CD4-positive, alpha-beta T cell treated with Interleukin-2 at 100 ng/mL for 4 hours (primary cell): ENCODE measurements at places on chromosomes 3 and 15.
A peak's percentile ranks its signal among the peaks of the same experiment; 100 is the strongest.

DNA sequence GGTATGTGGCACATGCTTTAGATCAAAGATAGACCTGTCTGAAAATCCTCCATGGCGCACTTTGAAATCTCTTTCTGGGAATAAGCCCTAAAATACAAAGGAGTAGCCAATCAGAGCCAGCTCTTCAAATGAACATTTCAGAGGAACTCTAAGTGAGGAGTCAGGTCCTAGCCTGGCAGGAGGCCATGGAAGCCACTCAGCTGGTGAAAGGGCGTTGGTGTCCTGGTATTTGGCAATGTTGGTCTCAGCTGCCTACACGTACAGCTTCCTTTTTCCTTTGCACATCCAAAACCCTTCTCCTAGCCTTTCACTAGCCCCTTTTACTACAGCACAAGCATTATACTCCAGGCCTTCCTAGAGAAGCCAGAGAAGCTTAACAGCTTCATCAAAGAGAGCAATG, 5.5 kb downstream of the WDR73 start:
- DNase-seq = no peak

DNA sequence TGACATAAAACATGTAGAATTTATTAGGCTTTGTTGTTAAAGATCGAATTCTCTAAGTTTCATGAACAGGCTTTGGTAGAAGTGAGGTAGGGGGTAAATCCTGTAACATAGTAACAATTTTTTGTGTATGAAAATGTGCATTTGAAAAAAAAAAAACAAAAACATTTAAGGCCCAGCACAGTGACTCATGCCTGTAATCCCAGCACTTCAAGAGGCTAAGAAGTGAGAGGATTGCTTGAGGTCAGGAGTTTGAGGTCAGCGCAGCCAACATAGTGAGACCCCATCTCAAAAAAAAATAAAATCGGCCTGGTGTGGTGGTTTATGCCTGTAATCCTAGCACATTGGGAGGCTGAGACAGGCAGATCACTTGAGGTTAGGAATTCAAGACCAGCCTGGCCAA, 26.8 kb upstream of the PPP4R2 start:
- no peak for DNase-seq

- no peak for DNase-seq
These were observed 1.5 kb downstream of the CIB1 start for GRCh38 chr15:90232196-90232595.

GRCh38 chr15:57509126-57509525, 82.6 kb upstream of the MYZAP start:
- no peak for DNase-seq

DNA sequence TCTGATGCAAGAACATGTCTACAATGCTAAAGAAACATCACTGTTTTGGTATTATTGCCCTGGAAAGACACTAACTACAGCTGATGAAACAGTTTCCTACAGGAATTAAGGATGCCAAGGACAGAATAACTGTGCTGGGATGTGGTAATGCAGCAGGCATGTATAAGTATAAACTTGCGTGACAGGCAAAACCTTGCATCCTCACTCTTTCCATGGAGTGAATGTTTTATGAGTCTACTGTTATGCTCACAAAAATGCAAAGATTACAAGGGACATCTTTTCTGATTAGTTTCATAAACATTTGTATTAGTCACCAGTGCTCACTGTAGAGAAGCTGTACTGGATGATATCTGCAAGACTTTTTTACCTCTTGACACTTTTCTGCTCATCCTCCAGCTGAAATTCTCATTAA, 143.6 kb downstream of the NAALADL2 start:
- DNase-seq = no peak

- DNase-seq = no peak
These were observed 12.1 kb upstream of the STAB1 start for GRCh38 chr3:52483081-52483480.

- DNase-seq = no peak
These were observed 12.1 kb upstream of the SKOR1 start for GRCh38 chr15:67813104-67813634.

DNA sequence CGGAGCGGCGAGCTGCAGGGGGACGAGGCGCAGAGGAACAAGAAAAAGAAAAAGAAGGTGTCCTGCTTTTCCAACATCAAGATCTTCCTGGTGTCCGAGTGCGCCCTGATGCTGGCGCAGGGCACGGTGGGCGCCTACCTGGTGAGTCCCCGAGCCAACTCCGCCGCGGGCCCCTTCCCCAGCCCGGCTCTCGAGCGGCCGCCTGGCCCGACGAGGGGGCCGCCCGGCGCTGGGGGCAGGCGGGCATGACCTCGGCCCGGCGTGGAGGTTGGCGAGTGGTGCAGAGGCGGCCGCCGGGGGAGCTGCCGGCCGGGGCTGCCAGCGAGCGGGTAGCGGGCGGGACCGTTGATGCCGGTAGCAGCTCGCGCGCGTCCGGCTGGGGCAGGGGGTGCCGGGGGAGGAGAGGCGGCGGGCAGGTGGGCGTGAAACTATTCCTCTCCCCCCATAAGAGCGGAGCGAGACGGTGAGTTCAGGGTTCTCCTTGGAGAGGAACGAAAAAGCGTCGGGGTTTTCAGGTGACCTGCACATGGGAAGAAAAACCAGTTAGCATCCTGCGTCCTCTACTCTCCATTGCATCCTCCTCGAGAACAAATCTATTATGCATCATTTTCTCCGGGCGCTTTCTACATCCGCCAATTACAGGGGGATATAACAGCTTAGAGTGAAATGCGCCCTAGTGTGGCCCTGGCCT, 585 bp downstream of the SLCO3A1 start:
- DNase-seq = peak; percentile 34

- no peak for DNase-seq
These were observed 665.0 kb upstream of the CBLB start for GRCh38 chr3:106533788-106534160.

DNA sequence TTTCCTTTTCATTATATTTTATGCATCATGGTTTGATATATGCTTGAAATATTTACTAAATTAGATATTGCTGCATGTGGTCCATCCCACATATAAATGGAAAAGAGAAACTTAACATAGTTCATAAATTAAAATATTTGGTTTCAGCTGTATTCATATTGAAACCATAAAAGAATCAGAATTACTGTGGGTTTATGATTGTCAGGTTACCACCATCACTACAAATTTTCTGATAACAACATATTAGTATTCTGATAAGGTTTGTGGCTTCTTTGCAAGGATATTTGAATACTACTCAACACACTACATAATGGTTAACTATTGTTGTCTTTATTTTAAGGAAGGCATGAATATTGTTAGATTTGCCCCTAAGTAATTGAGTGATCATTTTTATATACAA, 235.5 kb downstream of the UBE2E2 start:
- no peak for DNase-seq

DNA sequence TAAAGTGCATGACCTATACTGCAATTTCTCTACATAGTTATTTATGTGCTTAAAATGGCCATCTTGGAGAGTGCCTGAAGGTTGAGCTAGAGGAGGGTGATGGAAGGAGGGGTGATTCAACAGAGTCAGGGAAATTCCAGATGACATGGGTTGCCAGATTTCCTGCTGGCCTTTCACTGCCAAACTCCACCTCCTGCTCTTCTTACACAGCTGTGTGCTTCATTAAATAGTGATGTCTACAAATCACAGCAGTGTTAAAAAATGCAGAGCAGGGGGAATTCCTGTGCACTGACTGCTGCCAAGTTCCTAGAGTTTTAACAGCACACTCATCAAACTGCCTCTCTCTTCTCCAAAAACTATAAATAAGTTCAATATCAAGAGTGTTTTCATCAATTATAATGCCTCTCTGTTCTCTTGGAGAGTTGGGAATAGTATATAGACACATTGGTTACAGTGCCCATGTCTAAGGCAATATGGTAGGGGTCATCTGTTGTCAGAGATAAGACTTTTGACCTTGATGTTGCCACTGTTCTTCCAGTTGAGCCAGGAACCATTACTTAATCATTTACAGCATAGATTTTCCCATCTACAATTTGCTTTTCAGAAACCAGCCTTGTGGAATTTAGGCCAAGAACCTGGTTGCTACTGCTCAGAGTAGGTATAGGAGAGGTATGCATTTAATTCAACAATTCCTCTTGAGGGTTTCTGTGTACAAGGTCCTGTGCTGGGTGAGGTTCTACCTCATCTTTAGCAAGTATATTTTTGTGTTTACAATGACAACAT, 79.6 kb downstream of the TP63 start:
- DNase-seq = no peak

DNA sequence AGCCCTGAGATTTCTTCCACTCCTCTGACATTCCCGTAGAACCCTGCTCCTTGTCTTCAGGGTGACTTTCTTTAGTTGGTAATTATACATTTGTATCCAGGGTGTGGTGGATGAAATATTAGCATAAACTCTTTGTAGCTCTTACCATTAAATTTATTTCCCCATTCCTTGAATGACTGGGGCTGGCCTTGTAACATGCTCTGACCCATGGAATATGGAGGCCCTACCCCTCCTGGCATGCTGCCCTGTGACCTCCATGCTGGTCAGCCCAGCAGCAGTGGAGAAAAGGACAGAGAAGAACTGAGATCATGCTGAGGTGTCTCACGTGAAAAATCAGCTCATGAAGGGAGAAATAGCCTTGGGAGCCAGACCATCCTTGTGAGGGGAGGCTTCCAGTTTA, 96.1 kb upstream of the PROK2 start:
- no peak for DNase-seq

- no peak for DNase-seq
These were observed 5.4 kb upstream of the CGNL1 start for GRCh38 chr15:57370929-57371328.

GRCh38 chr15:41435037-41435786, 18.3 kb downstream of the RTF1 start:
- DNase-seq = no peak

GRCh38 chr3:20353286-20353685, 167.3 kb upstream of the SGO1 start:
- DNase-seq = no peak

- DNase-seq = peak; percentile 40
These were observed 81.5 kb downstream of the SMAD3 start for GRCh38 chr15:67146875-67147381.

DNA sequence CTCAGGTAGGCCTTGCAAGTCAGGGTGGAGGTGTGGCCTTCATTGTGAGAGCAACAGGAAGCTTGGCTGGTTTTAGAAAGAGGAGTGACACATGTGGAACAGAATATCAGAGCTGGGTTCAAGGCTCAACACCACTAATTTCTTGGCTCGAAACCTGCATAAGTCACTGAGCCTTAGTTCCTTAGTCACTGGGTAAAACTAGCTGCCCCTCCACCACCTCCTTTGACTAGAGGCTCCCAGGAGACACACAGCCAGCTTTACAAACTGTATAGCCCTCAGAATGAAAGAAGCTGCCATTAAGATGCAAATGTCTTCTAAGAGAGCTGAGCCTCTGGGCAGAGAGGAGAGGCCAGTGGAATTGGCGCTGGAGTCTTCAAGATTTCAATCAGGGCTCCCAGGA, 67.7 kb downstream of the CERS3 start:
- DNase-seq = no peak

- peak; percentile 24 for DNase-seq
These were observed 942 bp downstream of the ELP6 start for GRCh38 chr3:47512416-47513124.

- no peak for DNase-seq
These were observed 35.5 kb downstream of the CERS3 start for GRCh38 chr15:100493213-100493612.

GRCh38 chr15:80783260-80783659, 4.1 kb downstream of the CEMIP start:
- no peak for DNase-seq

DNA sequence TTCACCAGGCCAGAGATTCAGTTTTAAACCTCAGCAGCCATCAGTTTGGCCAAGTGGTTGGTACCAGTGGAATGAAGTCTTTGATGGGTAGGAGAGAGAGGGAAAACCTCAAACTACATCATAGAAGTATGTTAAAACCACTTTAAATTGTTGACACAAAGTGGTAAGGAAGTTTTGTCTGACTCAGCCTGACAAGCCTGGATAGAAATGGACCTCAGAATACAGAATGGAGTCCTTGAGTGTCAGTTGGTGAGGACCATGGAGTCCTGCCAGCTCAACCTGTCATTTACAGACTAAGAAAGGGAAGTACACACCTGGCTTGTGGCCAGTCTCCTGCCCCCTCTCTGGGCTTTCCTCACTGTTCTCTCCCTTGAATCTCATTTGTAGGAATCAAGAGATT, 12.1 kb downstream of the EAF1 start:
- DNase-seq = no peak

GRCh38 chr3:87236093-87236492, 9.0 kb downstream of the CHMP2B start:
- DNase-seq = no peak

DNA sequence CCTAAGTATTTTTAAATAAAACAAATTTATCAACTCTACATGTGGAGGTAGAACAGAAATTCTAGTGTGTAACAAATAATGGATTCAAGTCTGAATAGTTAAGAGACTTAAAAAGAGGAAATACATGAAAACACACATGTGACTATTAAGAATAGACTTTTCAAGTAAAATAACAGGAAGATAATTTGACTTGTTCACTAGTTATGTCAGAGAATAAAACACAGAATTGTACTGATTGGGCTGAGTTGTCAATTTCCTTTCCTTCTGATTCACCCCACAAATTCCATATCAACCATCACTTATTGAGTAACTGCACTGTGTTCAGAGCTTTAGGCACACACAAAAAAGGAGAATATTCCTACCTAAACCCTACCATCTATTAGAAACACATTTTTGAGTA, 557.2 kb downstream of the TUSC7 start:
- DNase-seq = no peak

- no peak for DNase-seq
These were observed 223.8 kb downstream of the RSRC1 start for GRCh38 chr3:158333736-158334135.

GRCh38 chr15:61668444-61668843, 391.8 kb downstream of the VPS13C start:
- no peak for DNase-seq

DNA sequence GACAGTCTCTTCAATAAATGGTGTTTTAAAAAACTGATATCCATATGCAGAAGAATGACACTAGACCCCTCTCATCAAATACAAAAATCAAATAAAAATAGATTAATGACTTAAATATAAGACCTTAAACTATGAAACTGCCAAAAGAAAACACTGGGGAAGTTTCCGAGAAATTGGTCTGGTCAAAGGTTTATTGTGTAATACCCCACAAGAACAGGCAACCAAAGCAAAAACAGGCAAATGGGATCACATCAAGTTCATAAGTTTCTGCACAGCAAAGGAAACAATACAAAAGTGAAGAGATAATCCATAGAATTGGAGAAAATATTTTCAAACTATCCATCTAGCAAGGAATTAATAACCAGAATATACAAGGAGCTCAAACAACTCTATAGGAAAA, 126.2 kb downstream of the GOLIM4 start:
- DNase-seq = no peak

- DNase-seq = no peak
These were observed 19.4 kb downstream of the SH2D7 start for GRCh38 chr15:78111788-78112187.

- no peak for DNase-seq
These were observed 3.2 kb upstream of the PODXL2 start for GRCh38 chr3:127625821-127626220.

GRCh38 chr3:114351123-114351821, 57.4 kb downstream of the TIGIT start:
- no peak for DNase-seq

GRCh38 chr15:63488398-63488960, 15.9 kb upstream of the USP3 start:
- DNase-seq = no peak

- no peak for DNase-seq
These were observed 830.3 kb downstream of the ROBO1 start for GRCh38 chr3:78937475-78937874.

GRCh38 chr3:148742118-148742517, 44.4 kb downstream of the AGTR1 start:
- no peak for DNase-seq
